ENCODE measurements at places on chromosomes 2 and 18.

DNA sequence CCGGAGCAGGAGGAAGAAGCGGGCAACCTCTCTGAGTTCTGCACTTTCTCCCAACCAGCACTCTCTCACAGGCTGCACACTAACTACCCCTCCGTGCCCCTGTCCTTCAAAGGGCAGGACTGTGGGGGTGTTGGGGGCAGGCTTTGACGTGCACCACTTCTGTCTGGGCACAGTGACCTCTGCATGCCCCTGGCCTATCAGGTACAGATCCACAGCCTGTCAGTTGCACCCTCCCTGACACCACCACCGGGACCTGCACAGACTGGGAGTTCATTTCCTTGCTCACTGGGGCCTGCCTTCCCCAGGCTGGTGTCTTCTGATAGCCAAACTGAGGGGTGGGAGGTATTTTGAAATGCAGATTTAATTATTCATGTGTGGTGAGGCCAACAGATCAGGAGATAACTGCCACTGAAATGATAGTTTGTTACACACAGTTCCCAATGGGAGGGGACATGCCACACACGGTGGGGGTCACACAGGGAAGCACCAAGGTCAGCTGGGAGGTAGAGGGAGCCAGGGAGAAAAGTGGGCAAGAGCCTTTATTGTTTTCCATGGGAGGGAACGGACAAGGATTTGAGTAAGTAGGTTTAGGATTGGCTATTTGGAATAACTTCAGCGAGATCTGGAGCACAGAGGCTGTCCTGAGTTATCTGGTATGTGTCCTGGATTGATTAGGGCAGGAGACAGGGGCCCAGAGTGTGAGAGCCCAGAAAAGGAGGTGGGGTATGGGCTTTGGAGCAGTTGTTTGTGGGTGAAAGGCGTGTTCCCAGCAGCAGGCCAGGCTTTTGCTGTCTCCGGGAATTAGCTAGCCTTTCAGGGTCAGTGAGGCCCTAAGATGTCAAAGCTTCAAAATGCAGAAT lies 251.6 kb downstream of the AFF3 start:
- DNase-seq, result no peak

- no peak for DNase-seq
These were observed 64.4 kb downstream of the SFXN5 start for GRCh38 chr2:73006969-73007710.

DNA sequence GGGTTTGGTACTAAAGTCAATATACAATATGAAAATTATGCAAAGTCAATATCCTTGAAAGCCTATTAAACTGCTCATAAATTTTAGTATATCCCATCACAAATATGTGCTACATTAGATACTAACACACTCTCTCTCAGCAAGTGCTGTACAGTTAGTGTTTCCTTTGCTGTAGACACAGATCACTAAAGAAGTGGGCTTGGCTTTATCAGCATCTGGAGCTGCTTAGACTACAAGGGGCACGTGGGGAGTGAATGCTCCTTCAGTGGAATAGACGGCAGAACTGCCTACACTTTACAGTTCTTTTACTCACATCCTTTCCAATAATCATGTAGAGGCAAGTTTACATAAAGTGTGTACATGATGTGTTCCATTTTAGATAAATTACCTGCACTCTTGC lies 26.0 kb upstream of the EFEMP1 start:
- no peak for DNase-seq

DNA sequence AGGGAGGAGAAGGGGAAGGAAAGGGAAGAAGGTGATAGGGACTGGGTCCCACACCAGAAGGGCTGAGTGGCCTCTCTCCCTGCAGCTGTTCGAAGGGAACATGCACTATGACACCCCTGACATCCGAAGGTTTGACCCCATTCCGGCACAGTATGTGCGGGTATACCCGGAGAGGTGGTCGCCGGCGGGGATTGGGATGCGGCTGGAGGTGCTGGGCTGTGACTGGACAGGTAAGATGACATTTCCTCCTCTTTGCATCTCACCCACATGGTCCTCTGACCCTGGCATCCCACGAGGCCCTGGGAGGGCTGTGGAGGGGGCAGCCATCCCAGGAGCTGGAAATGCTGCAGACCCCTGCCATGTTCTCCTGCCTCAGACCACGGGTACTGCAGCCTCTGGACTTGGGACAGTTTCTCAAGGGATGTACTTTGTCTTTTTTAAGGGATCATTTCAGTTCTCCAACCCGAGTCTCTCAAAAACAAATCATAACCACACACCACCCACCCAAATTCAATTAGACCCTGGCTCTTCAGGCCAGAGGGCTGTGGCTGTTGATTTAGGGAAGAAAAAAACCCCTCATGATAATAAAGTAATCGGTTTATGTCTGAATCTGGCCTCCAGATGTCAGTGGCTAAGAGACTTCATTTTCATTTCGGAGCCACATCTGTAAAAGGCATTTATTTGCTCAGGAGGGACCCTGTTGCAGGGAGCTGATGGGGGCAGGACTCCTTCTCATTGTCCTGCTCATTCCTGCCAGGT lies 63.5 kb downstream of the NRP2 start:
- no peak for DNase-seq

DNA sequence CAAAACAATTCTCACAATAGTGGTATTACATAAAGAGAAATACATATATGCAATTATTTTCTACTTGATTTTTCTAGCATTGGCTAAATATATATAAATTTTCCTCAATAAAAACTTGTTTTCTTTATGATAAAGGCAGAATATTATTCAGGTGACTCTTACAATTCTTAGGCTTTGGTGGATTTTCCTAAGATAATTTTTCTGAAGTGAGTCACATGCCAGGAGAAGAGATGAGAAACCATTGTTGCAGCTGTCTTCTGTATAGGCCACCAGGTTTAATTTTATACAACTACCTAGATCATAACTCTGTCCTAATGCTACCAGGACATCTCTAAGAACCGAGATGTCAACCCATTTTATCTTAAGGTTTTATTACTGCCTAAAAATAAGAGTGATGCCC lies 552.4 kb upstream of the CDH2 start:
- no peak for DNase-seq

DNA sequence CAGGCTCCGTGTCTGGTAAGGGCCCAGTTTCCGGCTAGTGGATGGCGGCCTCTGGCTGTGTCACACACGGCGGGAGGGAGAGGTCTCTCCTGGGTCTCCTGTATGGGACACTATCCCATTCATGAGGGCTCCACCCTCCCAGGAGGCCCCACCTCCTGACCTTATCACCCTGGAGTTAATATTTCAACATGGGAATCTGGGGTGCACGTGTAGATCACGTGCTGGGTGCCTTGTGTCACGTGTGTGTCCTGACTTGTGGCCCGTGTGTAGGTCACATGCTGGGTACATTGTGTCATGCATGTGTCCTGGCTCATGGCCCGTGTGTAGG lies 9.9 kb downstream of the NEU4 start:
- no peak for DNase-seq

DNA sequence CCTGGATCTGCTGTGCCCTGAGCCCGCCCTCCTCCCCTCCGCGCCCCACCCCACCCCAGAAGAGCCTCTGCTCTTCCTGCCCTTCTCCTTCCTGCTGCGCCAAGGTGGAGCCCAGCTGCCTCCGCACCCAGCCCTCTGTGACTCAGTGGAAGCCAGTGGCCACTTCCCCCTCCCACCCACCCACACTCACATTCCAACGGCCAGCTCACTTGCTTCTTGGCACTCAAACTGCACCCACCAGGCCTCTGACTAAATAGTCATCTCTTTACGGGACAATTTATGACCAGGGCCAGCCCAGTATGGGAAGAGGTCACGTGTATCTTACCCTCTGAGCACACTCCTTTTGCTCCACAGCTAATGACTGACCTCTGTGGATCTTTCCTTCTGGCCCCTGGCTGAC lies 150.4 kb upstream of the SLC1A4 start:
- DNase-seq, result no peak

- peak; percentile 13 for DNase-seq
These were observed 359.4 kb downstream of the PTPRM start for GRCh38 chr18:7926526-7926925.

- DNase-seq, result no peak
These were observed 25.2 kb downstream of the RTN4 start for GRCh38 chr2:55025082-55025481.

GRCh38 chr18:79275461-79275860 lies 120.3 kb upstream of the NFATC1 start:
- no peak for DNase-seq

GRCh38 chr2:70141902-70142589 lies 48.8 kb downstream of the C2orf42 start:
- peak; percentile 89 for DNase-seq

- no peak for DNase-seq
These were observed 7.6 kb downstream of the CNDP1 start for GRCh38 chr18:74541703-74542555.

GRCh38 chr2:12320027-12320734 lies 396.6 kb upstream of the TRIB2 start:
- no peak for DNase-seq

GRCh38 chr18:5239447-5239846 lies 42.4 kb upstream of the AKAIN1 start:
- no peak for DNase-seq

GRCh38 chr2:59462422-59463197 lies 1090.8 kb downstream of the BCL11A start:
- no peak for DNase-seq

GRCh38 chr2:157744571-157745076 lies 116.0 kb upstream of the ACVR1C start:
- DNase-seq, result no peak

- DNase-seq, result no peak
These were observed 621.8 kb downstream of the LRP1B start for GRCh38 chr2:141508806-141509595.

GRCh38 chr2:200056105-200056504 lies 100.7 kb downstream of the MAIP1 start:
- no peak for DNase-seq

DNA sequence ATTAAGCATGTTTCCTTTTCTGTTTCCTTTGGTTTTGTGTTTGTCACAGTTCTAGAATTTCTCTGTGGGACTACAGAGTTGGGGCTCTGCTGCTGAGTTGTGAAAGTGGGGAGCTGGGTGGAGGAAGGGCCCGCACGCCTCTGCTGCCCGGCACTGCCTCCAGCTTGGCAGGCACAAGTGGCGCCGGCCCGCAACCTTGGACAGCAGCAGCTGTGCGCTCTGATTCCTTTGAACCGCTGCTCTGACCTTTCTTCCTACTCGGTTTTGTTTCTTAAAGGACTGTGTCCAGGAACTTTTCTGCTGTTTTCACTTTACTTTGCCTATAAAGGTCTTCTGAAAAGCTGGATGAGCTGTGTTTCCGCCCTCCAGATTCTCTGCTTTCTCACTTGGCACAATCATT lies 137.6 kb upstream of the ALPP start:
- no peak for DNase-seq

DNA sequence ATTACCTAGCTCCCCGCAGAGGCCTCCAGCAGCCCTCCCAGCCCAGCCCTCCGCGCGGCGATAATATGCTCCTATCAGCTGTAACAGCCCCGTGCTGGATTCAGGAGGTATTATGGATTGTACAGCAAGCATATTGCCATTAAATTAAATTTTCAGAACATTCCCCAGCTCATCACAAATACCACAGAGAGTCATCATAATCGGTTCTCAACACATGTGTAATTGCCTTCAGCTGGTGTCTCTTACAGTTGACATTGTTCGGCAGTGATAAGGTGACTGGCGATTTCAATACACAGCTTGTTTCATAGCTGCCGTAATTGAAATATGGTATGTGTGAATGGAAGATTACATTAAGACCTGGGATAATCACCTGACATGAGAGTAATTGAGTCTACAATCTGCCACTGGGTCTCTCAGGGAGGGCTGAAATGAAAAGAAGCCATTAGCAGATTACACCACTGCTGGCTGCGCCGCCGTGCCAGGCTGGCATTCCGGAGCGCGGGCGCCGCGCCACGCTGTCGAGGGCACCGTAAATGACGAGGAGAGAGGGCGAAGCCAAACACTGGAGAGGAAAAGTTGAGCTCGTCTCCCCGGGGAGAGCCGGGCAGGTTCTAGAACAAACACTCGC lies 549.4 kb upstream of the SALL3 start:
- DNase-seq, result peak; percentile 12

- no peak for DNase-seq
These were observed 857.4 kb upstream of the CDH2 start for GRCh38 chr18:29034113-29034856.

DNA sequence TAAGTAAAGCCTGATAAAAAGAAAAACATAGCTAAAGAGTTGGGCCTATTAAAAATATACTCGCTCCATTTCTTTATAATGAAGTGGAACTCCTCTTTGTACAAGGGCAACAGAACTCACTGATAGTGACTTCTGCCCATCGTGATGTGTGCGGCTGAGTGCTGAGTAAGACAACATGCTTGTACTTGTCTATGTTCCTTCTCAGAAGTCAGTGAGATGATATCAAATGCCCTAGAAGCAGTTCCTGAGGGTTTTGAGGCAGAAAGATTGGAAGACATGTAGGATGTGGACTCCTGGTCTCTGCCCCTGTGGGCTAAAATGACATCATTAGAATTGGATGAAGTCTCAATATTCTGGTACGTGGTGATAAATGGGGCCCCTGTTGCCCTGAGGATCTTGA lies 73.8 kb downstream of the USP40 start:
- no peak for DNase-seq

DNA sequence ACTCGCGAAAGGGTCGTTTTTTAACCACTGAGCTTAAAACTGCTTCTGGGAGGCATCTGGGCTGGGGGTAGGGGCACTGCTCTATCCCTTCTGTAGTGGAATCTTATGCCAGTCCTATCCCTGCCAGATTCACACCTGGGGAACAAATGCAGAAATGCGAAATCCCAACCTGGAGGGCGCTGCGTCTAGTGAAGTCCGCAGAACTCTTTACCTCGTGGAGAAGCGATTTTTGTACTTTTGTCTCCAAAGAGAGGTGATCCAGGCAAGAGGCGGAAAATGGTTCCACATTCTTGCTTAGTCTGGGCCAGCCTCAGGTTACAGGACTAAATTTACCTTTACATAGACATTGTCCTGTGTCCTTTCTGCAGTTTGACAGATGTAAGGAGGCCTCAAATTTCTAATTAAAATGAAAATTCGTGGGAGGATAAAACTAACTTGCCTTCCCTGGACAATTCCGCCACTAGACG lies 10.4 kb downstream of the TBR1 start:
- no peak for DNase-seq

- DNase-seq, result no peak
These were observed 194.3 kb upstream of the ERBB4 start for GRCh38 chr2:212732860-212733259.

DNA sequence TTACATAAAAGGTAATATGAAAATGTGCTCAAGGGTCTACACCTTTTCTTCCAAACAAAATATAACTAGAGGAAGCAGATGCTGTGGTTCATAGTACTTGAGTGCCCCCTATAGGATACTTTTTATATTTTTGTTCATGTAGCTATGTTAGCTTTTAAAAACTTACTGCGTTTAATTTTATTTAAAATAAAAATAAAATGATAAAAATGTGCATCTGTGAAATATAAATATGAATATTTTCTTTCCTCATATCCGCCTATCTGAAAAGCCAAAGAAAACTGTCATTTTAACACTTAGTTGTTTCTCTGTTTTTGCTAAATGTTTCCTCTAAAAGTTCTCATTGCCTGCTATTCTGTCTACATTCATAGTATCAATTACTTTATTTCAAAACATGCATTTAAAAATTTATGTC lies 9.6 kb upstream of the LRP1B start:
- no peak for DNase-seq

- DNase-seq, result no peak
These were observed 80.3 kb downstream of the CD28 start for GRCh38 chr2:203786549-203787351.

GRCh38 chr2:68303033-68303901 lies 16.5 kb downstream of the CNRIP1 start:
- no peak for DNase-seq

All from K562 (cell line).